ENCODE measurements at places on chromosomes 11 and 22. TPM values are rescaled to one million over a fixed set of nuclear protein-coding genes. Genes with fewer than 3 reads are reported as not detected.
A peak's percentile ranks its signal among the peaks of the same experiment; 100 is the strongest.

DNA sequence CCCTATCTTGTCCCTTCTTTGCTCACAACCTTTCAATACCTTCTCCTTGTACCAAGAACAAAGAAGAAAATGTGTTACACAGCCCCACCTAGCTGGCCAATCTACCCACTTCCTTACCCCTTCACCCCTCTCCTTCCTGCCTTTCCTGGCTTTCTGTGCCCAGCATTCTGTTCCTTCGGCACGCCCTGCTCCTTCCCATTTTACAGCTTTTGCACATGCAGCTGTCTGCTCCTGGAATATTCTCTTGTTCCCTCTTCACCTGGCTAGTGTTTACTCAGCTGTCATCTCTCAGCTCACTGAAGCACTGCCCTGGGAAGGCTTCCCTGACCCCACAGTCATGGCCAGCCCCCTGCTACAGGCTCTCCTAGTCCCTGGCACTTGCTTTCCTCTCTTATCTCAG lies 30.7 kb downstream of the SERPINH1 start:
- H3K27ac ChIP-seq: no peak overlapping the region
- no peak for DNase-seq
- no peaks in the 10 kb centered on the region for H3K36me3 ChIP-seq
- no peaks in the 10 kb centered on the region for H3K27me3 ChIP-seq
- no peaks in the 10 kb centered on the region for H3K4me1 ChIP-seq

DNA sequence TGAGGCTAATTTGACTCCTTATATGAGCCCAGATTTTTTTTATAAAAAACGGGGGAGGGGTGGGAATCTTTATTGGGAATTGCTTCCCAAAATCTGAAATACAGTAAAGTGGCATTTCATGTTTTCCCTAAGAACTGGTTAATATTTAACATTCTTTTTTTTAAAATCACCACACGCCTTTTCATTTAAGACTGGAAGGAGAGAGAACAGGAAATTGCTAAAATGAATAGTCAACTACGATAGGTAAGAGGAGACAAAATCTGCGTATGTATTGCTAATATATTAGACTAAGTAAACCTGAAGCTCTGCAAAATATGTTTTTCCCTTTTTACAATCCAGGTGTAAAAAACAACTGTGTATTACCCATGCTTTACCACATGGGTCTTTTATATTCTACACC lies 57.0 kb downstream of the SOX6 start:
- H3K4me1 ChIP-seq: no peaks in the 10 kb centered on the region
- H3K4me3 ChIP-seq: no peak overlapping the region
- H3K27ac ChIP-seq: no peak overlapping the region
- no peaks in the 10 kb centered on the region for H3K27me3 ChIP-seq
- no peak for DNase-seq
- H3K36me3 ChIP-seq: no peaks in the 10 kb centered on the region

GRCh38 chr22:48253573-48253972 lies 1491.1 kb downstream of the TBC1D22A start:
- H3K27ac ChIP-seq: no peak overlapping the region
- H3K4me3 ChIP-seq: no peak overlapping the region
- H3K4me1 ChIP-seq: peaks cover 11% of the 10 kb centered on the region
- H3K27me3 ChIP-seq: peaks cover 64% of the 10 kb centered on the region

DNA sequence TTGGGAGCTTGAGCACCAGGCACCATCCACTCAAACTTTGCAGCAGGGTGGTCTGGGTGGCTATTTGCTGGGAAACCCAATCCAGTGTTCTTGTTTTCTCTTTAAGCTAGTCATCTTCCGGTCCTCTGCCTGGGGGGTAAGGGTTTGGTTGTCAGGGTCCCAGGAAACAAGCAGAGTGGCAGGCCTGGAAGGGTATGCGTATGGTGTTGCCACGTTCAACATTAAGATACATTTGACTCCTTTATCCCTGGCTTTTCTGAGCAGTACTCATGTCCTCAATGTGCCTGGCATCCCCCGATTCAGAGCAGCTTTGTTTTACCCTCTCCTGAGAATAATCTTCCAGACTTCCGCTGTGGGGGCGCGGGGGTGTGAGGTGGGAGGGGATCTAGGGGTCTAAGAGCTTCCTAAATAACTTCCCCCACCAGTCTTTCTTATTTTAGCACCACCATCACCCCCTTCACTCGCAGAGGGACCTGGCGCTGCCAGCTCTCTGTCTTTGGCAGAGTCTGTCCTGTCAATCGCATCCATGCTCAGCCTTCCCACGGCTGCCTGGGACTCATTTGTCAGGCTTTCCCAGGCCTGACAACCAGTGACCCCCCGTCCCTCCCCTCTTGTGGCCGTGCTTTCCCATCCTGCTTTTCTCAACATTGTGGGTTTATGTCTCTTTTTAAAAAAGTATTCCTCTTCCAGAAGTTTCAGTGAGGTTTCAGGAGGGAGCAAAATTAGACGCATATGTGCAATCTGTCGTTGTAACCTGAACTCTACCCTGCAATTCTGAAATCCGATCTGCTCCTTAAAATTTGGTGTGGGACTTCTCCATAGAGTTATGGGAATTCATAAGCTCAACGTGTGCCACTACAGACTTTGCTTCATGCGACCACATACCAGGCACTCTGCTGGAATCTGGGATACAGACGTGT lies 27.0 kb upstream of the RBFOX2 start:
- DNase-seq: no peak
- peaks cover 5% of the 10 kb centered on the region for H3K4me1 ChIP-seq
- H3K36me3 ChIP-seq: no peaks in the 10 kb centered on the region
- H3K4me3 ChIP-seq: no peak overlapping the region
- H3K27ac ChIP-seq: no peak overlapping the region
- no peaks in the 10 kb centered on the region for H3K27me3 ChIP-seq

GRCh38 chr11:69059429-69059828 lies 10.7 kb downstream of the TPCN2 start:
- no peak overlapping the region for H3K27ac ChIP-seq
- peaks cover 71% of the 10 kb centered on the region for H3K36me3 ChIP-seq
- no peak overlapping the region for H3K4me3 ChIP-seq
- H3K4me1 ChIP-seq: no peaks in the 10 kb centered on the region
- no peaks in the 10 kb centered on the region for H3K27me3 ChIP-seq
- DNase-seq: no peak

DNA sequence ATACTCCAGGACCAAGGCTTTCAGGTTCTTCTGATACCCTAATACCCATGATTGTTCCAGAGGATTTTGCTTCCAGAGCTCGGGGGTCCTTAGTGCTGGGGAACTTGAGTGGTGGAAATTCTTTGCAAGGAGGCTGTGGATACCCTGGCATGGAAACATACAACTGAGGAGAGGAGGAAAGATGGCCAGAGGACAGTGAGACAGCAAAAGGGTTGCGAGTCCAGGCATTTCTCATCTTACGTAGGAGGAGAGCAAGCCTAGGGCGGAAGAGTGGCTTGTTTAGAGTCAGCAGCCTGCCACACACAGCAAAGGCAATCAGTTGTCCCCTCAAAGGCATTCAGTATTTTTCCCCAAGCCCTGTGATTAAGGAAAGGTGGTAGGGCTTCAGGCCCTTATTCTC lies 73.5 kb downstream of the ADM start:
- no peaks in the 10 kb centered on the region for H3K36me3 ChIP-seq
- H3K27me3 ChIP-seq: no peaks in the 10 kb centered on the region
- H3K27ac ChIP-seq: peak overlapping the region; percentile 59
- H3K4me1 ChIP-seq: peaks cover 31% of the 10 kb centered on the region

GRCh38 chr11:862081-862661 lies 19.5 kb downstream of the TSPAN4 start:
- H3K27me3 ChIP-seq: no peaks in the 10 kb centered on the region
- H3K4me1 ChIP-seq: peaks cover 38% of the 10 kb centered on the region
- no peak for DNase-seq
- H3K36me3 ChIP-seq: peaks cover 49% of the 10 kb centered on the region

DNA sequence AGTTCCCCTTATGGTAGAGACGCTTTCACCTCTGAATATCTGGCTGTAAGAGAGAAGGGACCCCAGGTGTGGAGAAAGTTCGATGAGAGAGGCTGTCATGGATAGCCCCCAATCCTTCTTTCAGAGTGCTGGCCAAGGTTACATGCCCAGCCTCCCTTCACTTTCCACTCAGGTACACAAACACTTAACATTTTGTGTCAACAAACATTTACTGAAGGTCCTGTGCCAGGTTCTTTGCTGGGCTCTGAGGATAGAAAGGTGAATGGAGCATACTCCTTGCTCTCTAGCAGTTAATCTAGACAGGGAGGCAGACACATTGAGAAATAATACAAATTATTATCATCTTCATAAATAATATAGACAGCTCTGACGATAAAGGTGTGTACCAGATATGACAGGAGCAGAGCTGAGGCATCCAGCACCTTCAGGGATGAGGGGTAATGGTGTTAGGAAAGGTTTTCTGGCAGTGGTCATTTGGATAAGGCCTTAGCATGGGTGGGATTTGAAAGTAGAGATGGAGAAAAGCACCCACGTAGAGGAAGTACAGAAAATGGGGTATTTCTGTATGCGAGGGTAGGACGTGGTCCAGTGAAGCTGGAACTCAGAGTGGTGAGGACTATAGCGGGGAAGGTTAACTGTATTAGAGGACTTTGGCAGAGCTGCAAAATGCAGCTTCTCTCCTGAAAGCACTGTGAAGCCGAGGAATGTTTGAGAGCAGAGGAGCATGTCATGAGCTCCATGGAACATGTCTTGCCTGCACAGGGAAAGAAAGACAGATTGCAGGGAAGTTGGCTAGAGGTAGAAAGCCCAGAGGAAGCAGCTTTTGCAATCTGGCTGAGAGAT lies 19.6 kb downstream of the PPFIBP2 start:
- H3K27ac ChIP-seq: no peak overlapping the region
- no peaks in the 10 kb centered on the region for H3K36me3 ChIP-seq

- H3K4me3 ChIP-seq: no peak overlapping the region
- no peaks in the 10 kb centered on the region for H3K36me3 ChIP-seq
- DNase-seq: no peak
- H3K27me3 ChIP-seq: no peaks in the 10 kb centered on the region
These were observed 12.9 kb downstream of the RELT start for GRCh38 chr11:73389134-73389525.

DNA sequence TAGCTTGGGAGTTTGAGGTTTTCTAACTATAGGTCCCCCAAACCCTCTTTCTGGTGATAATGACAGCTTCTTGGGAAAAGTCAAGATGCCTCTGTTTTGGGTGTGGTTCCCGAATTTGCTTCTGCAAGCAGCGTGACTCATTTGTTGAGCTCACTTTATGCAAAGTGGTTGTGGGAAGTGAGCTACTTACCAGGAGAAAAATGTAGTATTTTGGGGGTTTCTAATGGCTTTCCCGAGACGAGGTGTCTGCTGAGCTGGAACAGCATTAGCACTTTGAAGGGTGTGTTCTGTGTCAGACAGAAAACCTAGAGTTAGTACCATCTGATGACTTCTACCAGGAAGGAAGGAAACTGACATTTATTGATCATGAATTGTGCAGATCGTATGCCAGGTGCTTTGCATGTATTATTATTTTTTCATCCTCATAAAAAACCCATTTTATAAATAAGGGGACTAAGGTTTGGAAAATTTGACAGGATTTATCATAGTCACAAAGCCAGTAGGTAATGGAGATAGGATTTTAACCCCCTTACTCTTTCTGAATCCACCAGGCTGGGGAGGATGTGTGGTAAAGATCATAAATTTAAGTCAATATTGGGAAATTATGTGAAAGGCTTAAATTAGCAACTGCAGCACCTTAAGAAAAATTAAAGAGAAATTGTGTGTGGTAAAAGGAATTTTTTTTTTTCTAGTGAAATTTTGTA lies 108.8 kb upstream of the CD44 start:
- peaks cover 40% of the 10 kb centered on the region for H3K4me1 ChIP-seq
- no peaks in the 10 kb centered on the region for H3K27me3 ChIP-seq
- no peak overlapping the region for H3K4me3 ChIP-seq
- DNase-seq: no peak
- H3K27ac ChIP-seq: peak overlapping the region; percentile 91
- H3K36me3 ChIP-seq: no peaks in the 10 kb centered on the region

DNA sequence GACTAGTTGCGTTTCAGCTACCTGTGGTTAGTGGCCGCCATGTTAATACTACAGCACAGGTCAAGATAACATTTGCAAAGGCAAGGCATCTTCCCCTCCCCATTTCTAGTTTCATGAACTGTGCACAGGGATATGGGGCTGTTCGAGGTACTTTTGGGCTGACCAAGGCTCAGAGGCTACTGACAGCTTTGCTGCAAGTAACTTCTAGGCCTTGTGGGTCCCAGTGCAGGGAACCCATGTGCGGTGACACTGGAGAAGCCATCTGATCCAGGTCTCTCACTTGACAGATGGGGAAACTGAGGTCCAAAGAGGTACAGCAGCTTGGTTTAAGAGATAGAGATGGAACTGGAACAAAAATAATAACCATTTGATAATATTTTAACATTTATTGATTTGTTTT lies 13.6 kb downstream of the TIMP3 start:
- no peak for DNase-seq
- no peak overlapping the region for H3K27ac ChIP-seq
- H3K27me3 ChIP-seq: no peaks in the 10 kb centered on the region
- H3K36me3 ChIP-seq: peaks cover 9% of the 10 kb centered on the region
- H3K4me1 ChIP-seq: peaks cover 62% of the 10 kb centered on the region

- H3K36me3 ChIP-seq: peaks cover 8% of the 10 kb centered on the region
- H3K27me3 ChIP-seq: no peaks in the 10 kb centered on the region
- no peak for DNase-seq
- H3K27ac ChIP-seq: no peak overlapping the region
- H3K4me3 ChIP-seq: no peak overlapping the region
These were observed 15.2 kb upstream of the ARAP1 start for GRCh38 chr11:72767203-72768062.

DNA sequence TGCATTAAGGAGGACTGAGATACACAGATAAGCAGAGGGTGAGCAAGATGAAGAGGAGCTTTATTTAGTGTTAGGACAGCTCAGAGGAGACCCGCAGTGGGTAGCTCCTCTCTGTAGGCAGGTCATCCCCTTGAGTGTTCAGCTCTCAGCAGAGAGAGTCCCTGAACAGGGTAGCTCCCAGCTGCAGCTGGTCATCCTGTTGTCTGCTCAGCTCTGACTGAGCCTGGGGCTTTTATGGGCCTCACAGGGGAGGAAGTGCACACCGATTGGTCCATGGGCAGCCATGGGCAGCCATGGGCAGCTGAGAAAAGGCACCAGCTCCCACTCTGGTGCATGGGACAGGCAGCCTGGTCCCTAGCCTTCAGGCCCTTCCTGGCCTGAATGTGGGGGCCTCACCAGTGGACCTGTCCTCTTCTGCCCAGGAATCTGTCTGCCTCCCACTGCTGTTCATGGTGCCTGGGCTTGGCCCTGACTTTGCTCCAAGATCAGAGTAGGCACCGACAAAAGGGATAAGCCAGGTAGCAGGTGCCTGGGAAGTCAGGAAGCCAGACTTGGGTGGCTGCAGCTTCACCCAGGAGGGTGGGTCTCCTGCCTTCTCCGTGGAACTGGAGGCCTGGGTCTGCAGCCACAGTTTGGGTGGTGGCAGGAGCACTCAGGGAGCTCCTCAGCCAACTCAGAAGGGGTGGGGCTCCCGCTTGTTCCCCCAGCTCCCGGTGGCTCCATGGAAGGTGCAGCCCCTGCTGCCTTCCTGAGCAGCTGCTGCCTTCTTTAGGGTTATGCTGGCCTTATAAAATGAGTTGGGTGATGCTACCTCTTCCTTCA lies 54.7 kb downstream of the MYEOV start:
- no peaks in the 10 kb centered on the region for H3K36me3 ChIP-seq
- H3K4me3 ChIP-seq: no peak overlapping the region
- H3K27me3 ChIP-seq: no peaks in the 10 kb centered on the region
- H3K4me1 ChIP-seq: no peaks in the 10 kb centered on the region
- DNase-seq: no peak
- no peak overlapping the region for H3K27ac ChIP-seq

- no peaks in the 10 kb centered on the region for H3K27me3 ChIP-seq
- DNase-seq: no peak
- H3K27ac ChIP-seq: no peak overlapping the region
- no peak overlapping the region for H3K4me3 ChIP-seq
- peaks cover 5% of the 10 kb centered on the region for H3K4me1 ChIP-seq
- no peaks in the 10 kb centered on the region for H3K36me3 ChIP-seq
These were observed 110.2 kb downstream of the TENM4 start for GRCh38 chr11:79330651-79331050.

Gene LRRC56
- total RNA-seq: 2.4 TPM

Gene TMEM80
- 53.6 TPM for total RNA-seq

Gene GRM5
- total RNA-seq: not detected

Gene ZP1
- not detected for total RNA-seq

Measured in suprapubic skin (tissue), 4 donors.